ENCODE measurements at places on chromosomes 7 and 10. TPM values are rescaled to one million over a fixed set of nuclear protein-coding genes. Genes with fewer than 3 reads are reported as not detected.

The OR2A42 gene
- not detected for polyA plus RNA-seq

The KIAA1549 gene
- polyA plus RNA-seq = not detected

The TMEM225B gene
- not detected for polyA plus RNA-seq

The CFAP46 gene
- not detected for polyA plus RNA-seq

The TUBB8 gene
- polyA plus RNA-seq = not detected

The PTN gene
- 186 TPM for polyA plus RNA-seq

The SRRM3 gene
- 7.0 TPM for polyA plus RNA-seq

The ASZ1 gene
- not detected for polyA plus RNA-seq

The SLC13A4 gene
- polyA plus RNA-seq = 0.46 TPM

The SUN3 gene
- not detected for polyA plus RNA-seq

The HHEX gene
- polyA plus RNA-seq = not detected

The DNAJC12 gene
- 151 TPM for polyA plus RNA-seq

The AKR1C8 gene
- not detected for polyA plus RNA-seq

The ZCCHC24 gene
- polyA plus RNA-seq = 2.1 TPM

The TMEM176A gene
- not detected for polyA plus RNA-seq

The MOGAT3 gene
- polyA plus RNA-seq = not detected

The GPR146 gene
- not detected for polyA plus RNA-seq

The EPO gene
- polyA plus RNA-seq = not detected

The UTF1 gene
- not detected for polyA plus RNA-seq

The FRMD4A gene
- 7.4 TPM for polyA plus RNA-seq

The FGFR2 gene
- polyA plus RNA-seq = 53.3 TPM

The COL1A2 gene
- 0.43 TPM for polyA plus RNA-seq

The FAM25G gene
- polyA plus RNA-seq = not detected

The TYW1B gene
- polyA plus RNA-seq = 2.5 TPM

Data from Purkinje cell (primary cell).